ENCODE measurements at places on chromosomes 6 and 20.
A peak's percentile ranks its signal among the peaks of the same experiment; 100 is the strongest.

DNA sequence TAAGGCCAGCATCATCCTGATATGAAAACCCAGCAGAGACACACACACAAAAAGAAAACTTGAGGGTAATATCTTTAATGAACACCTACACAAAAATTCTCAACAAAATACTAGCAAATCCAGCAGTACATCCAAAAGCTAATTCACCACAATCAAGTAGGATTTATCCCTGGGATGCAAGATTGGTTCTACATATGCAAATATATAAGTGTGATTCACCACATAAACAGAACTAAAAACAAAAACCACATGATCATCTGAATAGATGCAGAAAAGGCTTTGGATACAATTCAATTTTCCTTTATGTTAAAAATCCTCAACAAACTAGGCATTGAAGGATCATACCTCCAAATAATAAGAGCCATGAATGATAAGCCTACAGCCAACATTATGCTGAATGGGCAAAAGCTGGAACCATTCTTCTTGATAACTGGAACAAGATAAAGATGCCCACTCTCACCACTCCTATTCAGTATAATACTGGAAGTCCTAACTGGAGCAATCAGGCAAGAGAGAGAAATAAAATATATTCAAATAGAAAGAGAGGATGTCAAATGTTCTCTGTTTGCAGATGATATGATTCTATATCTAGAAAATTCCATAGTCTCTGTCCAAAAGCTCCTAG lies 33.9 kb upstream of the CLVS2 start:
- no peak for DNase-seq

DNA sequence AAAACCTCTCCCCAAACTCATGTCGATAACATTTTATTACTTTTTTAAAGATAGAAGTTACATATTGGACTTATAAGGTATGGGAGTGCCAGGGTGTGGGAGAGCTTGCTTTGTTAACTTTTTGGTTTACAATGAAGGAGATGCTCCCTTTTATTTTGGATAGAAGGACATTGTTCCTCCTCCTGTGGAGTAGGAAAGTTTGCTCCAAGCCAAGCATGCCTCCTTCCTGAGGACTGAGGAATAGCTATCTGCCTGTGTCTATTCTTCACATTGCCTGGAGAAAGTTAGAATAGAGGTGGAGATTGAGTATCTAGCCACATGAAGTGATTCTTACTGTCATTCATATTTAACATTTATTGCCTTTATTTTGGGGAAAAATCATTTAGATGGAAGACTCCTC lies 71.9 kb downstream of the EYA4 start:
- DNase-seq: no peak

- DNase-seq: no peak
These were observed 80.0 kb upstream of the RPS6KA2 start for GRCh38 chr6:166707045-166707444.

- DNase-seq: no peak
These were observed 40.1 kb downstream of the SLX4IP start for GRCh38 chr20:10475225-10475624.

DNA sequence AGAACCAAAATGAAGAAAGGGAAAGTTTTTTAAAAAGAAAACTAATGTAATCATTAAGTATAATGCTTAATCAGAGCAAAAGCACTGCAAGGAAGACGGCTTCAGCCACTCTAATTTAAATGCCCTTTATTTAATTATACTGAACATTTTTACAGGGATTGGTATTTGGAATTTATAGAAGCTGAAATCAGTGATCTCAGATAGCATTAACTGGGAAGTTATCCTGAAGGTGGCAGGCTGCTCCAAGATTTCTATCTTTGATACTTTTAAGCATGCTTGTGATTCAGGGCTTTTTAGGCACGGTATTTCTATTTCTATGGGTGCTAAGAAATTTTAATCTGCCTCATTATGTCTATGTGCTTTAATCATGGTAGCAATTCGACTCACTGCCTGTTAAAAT lies 1.3 kb upstream of the NDUFAF4 start:
- DNase-seq: no peak

DNA sequence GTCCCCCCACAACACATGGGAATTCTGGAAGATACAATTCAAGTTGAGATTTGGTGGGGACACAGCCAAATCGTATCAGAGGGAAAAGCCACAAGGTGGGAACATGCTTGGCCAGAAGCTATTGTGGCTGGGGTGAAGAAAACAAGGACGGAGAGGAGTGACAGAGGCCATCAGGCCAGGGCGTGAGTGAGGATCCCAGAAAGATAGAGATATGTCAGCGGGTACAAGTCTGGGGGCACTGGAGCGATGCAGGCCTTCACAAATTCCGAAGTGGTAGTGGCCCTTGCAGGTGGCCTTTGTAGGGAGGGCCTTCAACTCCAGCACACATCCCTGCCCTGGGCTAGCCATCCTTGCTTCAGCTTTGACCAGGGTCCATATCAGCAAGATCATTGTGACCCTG lies 159.1 kb downstream of the BCAS1 start:
- no peak for DNase-seq

GRCh38 chr6:71444222-71444621 lies 155.6 kb downstream of the OGFRL1 start:
- DNase-seq: no peak

DNA sequence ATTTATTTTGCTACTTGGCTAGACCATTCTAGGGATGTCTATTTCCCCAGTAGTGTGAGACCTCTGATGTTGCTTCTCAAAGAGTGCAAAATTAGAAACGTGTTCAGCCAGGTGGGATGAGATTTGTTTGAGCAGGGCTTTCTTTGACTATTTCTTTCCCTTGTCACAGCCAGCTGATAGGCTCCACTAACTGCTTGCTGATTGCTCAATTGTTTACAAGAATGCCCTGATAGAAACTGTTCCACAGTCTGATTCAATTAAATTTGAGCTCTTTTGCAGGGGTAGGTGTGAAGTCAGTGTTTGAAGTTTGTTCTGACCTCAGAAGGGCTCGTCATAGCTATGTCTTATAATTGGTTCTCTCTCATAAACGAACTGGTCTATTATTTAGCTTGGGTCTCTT lies 220.5 kb downstream of the FNDC1 start:
- no peak for DNase-seq

DNA sequence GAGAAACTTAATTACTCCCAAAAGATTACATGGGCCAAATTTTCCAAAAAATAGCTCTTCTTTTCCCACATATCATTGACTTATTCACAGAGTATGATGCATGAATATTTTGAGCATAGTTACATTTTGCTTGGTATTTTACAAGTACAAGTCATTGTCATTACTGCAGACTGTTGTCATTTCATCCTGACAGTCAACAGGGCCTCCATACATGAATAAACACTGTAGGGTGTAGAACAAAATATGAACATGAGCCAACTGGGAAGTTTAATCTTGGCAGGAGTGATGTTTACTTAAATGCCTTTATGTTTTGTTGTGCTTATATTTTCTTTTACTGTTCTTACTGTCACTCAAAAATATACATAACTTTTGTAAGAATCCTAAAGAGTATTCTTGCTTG lies 340.7 kb downstream of the ADGRB3 start:
- DNase-seq: no peak

DNA sequence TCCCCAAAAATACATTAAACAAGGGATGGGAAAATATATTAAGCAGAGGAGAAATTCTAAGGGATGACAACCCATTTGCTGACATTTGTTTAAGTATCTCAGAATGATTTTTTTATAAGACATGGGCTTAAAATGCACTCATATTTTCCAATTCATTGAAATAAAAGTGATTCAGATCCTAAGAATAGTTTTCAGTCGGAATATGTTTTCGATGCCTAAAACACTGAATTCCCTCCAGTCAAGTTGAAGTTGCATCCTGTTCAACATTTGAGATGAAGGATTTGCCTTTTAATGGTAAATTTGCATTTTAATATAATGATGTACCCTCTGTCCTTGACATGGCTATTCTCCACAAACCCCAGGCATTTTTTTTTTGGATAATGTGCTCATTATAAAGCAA lies 79.3 kb downstream of the PTCHD4 start:
- no peak for DNase-seq

DNA sequence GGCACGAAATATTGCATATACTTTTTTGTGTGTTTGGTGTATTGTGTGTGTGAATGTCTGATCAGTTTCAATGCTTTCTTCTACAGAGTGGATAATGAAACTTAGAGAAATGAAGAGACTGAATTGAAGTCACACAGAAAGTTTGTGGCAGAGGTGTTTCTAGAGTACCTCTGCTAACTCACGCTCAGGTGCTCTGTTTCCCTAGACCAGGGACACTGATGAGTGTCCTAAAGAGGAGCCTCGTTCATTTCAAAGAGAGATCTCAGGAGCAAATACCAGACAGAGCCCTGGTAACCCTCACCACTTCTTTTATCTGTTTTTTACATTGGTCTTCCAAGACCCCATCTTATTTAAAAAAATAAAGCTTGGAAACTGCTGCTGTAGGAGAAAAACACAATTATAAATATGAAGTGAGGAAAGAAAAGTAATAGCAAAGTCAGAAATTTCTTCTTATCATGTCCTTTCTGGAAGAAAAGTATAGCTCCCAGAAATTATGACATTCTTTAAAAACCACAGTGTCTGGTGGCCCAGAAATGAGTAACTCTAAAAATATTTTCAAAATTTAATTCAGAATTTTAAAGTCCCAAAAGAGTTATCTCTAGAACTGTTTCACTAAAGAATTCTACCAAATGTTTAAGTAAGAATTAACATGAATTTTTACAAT lies 720.6 kb downstream of the RFPL4B start:
- no peak for DNase-seq

DNA sequence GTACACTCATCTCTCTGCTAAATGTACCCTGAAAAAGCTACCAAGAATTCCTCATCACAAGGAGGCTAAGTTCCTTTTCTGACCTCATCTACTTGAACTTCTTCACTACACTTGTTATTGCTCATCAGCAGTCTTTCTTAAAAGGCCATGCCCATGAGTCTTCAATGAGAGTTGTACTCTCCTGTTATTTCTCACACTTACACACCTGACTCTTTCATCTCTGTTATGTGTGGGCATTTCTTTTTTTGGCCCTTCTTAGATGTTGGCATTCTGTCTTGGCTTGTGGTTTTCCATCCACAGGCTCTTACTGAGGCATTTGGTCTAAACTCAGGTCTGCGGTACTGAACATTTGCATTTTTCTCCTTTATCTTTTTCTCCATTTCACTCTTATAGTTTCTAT lies 10.7 kb upstream of the SLC17A1 start:
- DNase-seq: no peak

GRCh38 chr6:56752009-56752408 lies 109.3 kb upstream of the DST start:
- no peak for DNase-seq

DNA sequence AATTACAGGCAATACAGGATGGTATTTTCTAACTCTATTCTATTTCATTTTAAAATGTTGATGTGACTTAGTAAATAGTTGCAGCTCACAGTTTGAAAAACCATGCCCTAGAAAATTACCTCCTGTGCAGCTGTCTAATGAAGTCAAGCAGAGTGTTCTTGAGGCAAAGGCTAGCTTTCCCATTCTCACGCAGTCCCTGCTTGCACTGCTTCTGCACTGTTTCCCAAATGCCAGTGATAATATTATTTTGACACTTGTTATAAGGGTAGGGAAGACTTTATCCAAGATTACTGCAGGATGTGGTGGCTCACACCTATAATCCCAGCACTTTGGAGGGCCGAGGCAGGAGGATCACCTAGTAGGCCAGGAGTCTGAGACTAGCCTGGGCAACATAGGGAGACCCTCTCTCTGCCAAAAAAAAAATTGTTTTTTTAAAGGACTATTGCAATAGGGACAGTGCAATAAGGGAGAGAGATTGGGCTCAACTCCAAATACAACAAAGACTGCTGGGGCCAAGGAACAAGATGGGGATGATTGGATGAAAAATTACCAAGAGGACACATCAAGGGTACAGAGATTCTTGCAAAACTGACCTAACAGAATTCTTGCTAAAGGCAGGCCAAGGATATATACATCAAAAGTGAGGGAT lies 196.1 kb downstream of the LY86 start:
- DNase-seq: no peak

- no peak for DNase-seq
These were observed 42.9 kb downstream of the UQCC1 start for GRCh38 chr20:35368666-35369423.

- peak; percentile 52 for DNase-seq
These were observed 254.3 kb downstream of the BTBD3 start for GRCh38 chr20:12171923-12172524.

DNA sequence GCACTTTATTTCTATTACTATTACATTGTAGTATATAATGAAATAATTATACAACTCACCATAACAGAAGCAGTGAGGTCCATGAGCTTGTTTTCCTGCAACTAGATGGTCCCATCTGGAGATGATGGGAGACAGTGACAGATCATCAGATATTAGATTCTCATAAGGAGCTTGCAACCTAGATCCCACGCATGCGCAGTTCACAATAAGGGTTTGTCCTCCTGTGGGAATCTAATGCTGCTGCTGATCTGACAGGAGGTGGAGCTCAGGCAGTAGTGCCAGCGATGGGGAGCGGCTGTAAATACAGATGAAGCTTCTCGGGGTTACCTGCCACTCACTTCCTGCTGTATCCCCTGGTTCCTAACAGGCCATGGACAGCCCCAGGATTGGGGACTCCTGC lies 139.5 kb upstream of the TCF21 start:
- no peak for DNase-seq

DNA sequence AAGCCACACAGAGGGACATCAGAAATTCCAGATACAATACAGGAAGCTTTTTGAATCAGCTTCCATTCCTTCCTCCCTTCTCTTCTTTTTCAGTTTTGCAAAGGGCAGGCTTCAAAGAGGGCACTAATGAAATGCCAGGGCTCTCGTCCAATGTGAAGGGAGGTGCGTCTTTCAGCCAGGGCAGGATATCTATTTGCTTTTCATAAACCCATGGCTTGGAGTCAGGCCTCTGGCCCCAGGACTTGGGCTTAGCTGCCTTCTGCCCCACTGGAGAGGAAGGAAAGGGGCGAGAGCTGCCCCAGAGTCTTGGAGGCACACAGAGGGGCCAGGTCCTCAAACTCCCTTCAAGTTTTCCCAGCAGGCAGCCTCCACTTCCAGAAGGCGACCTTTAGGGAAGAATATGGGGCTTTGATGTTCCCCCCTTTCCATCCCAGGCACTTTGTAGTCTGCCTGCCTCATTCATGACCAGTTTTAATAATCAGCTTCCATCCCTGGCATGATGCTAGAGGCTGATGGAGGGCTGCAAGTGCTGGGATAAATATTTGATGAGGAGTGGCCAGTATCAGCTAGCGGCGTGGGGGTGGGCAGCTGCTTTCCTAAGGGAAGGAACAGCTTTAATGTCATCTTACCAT lies 234.8 kb downstream of the NRN1 start:
- no peak for DNase-seq

DNA sequence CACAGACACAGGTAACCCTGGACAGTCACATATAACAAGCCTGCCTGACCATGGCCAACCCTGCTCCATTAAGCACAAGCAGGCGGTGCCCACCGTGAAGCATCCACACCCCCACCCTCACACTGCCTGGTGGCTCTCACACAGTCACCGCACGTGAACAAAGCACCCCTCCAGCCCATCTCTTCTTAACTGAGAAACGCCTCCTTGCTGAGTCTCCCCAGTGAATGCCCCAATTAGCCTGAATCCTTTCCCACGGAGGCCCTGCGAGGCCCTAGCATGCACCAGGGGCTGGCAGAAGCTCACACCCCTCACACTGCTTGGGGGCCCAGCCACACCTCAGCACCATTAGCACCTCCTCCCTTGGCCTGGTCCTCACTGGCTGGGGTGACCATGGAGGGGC lies 72.3 kb downstream of the GRM4 start:
- DNase-seq: no peak

- DNase-seq: no peak
These were observed 253.8 kb upstream of the CITED2 start for GRCh38 chr6:139628270-139628669.

Measured in NCI-H187 (cell line).